ENCODE measurements at places on chromosomes 1 and 21.

- DNase-seq: no peak
Measured at GRCh38 chr1:147177611-147178380, 5.5 kb upstream of the PRKAB2 start.

GRCh38 chr1:186183219-186183618 is 191.8 kb downstream of the TPR start:
- DNase-seq: no peak

DNA sequence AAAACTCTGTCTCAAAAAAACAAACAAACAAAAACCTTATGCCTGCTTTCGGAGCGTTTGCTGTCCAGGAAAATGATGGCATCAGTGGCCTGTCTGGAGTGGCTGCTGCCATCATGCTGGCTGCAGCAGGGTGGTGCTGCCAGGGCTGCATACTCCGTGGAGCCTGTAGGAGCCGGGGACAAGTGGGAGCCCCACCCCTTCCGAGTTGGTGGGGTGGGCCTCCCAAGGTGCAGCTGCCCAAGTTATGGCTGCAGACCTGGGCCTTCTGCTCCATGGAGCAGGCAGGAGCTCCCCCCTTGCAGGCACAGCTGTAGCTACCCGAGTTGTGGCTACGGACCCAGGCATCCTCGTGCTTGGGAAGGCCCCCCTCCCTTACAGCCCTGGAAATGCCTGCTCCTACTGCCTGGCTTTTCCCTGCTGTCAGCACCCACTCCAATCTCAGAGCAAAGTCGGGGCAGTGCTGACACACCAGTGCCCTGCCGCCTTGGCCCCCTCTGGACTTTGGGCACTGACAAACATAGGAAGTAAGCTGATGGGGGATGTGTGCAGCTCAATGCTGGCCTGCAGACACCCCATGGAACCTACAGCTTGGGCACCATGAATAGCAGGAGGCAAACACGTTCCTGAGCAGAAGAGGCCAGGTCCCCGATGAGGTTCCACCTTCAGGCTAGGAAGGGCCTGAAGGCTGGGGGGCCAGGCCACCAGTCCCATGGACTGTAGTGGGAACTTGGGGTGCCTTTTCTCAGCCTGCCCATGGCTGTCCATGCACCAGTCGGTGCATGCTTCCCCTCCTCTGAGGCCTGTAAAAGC is 60.4 kb downstream of the CC2D1B start:
- no peak for DNase-seq

- DNase-seq: no peak
Measured at GRCh38 chr21:44694776-44695175, 2.2 kb upstream of the KRTAP10-12 start.

GRCh38 chr1:221839782-221840395 is 98.0 kb upstream of the DUSP10 start:
- no peak for DNase-seq

GRCh38 chr1:204344665-204345355 is 14.9 kb downstream of the PLEKHA6 start:
- DNase-seq: no peak

- no peak for DNase-seq
Measured at GRCh38 chr1:178308438-178308837, 188.3 kb downstream of the CLEC20A start.

DNA sequence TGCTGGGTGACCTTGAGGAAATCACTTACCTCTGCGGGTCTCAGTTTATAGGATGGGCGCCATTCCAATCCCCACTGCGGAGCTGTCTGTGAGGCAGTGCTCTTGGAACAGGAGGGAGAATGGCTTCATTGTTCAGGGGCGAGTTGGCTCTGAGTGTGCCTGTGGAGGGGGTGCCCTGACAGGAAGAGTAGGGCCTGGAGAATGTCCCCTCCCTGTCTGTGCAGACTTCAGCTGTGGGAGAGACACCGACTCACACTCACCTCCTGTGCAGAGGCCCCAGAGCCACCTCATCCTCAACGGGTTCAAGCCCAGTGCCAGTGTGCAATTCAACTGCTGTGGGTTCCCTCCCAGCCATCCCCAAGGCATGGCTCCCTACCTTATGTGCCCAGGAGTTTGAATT is 17.1 kb downstream of the ADORA1 start:
- no peak for DNase-seq

- DNase-seq: no peak
Measured at GRCh38 chr1:92902406-92902744, 58.9 kb downstream of the DIPK1A start.

DNA sequence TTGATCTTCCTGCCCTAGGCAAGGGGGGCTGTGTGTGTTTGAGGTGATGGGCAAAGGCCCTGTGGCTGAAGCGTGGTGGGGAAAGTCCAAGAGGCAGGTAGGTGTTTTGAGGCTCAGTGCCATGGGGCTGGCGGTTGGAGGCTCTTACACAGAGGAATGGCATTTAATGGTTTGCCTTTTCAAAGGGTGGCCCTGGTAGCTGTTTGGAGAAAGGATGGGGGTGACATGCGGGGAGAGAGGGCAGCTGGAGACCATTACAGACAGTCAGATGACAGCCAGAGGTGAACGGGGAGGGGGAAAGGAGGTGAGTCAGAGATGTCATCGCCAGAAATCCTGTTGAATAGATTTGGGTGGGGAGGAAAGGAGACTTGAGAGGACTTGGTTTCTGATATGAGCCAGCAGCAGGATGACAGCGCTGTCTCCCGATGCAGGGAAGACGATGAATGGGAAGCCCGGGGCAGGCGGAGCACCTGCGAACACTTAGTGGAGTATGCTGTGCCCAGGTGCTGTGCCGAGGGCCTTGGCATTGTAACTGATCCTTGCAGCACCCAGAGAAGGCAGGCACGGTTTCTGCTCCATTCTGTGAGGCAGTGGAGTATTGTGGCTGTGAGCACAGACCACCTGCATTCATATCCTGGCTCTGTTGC is 56.3 kb downstream of the MAN1C1 start:
- DNase-seq: no peak

GRCh38 chr1:213055767-213056166 is 4.7 kb downstream of the RPS6KC1 start:
- no peak for DNase-seq

DNA sequence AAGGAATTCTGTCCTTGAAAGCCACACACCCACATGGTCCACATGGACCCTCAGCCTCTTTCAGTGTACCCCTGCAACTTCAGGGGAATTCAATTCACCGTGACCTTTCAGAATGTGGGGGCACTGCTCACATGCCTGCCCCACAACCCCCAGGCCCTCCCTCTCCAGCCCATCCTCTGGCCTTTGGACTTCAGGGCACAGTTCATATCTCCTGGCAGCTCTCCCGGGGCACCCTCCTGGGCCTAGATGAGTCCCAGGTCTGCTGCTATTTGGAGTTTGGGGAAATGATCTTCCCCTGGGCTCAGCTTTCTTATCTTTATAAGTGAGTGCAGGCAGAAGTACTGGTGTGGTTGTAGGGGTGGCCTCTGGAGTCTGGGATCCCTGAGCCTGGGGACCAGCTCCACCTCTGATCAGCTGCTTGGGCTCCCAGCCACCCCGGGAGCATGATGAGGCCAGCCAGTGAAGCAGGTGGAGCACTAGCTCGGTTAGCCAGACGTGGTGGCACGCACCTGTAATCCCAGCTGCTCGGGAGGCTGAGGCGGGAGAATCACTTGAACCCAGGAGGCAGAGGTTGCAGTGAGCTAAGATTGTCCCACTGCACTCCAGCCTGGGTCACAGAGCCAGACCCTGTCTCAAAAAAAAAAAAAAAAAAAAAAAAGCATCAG is 15.8 kb downstream of the C1orf167 start:
- no peak for DNase-seq

GRCh38 chr1:203282720-203283542 is 22.4 kb upstream of the BTG2 start:
- no peak for DNase-seq

DNA sequence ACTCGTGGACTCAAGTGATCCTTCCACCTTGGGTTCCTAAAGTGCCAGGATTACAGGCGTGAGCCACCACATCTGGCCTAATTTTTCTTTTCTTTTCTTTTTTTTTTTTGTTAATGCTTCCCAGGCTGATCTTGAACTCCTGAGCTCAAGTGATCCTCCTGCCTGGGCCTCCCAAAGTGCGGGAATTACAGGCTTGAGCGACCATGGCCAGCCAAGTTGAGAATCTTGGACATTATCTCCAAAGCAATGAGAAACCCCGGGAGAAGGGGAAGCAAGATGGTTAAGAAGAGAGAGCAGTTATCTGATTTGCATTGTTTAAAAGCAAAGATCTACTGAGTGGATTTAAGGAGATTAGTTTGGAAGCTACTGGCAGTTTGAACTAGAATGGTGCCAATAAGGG is 9.1 kb downstream of the HIPK1 start:
- no peak for DNase-seq

- DNase-seq: no peak
Measured at GRCh38 chr1:178150610-178151009, 56.7 kb downstream of the RASAL2 start.

GRCh38 chr1:20115916-20116315 is 3.4 kb downstream of the PLA2G2D start:
- DNase-seq: no peak

DNA sequence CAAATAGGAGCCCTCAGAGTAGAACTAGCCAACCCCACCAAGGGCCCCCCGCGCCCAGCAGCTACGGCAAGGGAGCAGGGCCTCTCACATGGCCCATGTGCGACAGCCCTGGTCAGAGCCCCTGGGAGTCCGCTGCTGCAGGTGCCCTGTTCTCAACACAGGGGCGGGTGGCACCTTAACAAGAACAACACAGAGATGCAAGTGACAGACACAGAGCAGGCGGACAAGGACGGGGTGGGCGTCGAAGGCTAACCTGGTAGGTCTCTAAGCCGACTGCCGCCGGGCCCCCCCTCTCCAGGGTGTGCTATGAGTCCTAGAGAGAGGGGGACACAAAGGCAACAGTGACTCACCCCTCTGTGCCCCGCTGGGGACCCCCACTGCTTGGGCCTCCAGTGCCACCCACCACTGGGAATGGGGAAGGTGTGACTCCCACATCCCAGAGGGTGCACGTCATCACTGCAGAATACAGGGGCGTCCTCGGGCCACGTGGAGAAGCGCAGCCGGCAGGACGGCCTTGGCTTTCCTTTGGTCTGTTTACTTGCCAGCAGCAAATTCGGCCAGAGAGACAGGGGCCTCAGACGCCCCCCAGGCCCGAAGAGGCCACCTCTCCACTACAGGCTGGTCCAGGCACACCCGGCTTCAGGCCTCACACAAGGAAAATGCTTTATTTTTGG is 44.8 kb downstream of the PRDM15 start:
- no peak for DNase-seq

DNA sequence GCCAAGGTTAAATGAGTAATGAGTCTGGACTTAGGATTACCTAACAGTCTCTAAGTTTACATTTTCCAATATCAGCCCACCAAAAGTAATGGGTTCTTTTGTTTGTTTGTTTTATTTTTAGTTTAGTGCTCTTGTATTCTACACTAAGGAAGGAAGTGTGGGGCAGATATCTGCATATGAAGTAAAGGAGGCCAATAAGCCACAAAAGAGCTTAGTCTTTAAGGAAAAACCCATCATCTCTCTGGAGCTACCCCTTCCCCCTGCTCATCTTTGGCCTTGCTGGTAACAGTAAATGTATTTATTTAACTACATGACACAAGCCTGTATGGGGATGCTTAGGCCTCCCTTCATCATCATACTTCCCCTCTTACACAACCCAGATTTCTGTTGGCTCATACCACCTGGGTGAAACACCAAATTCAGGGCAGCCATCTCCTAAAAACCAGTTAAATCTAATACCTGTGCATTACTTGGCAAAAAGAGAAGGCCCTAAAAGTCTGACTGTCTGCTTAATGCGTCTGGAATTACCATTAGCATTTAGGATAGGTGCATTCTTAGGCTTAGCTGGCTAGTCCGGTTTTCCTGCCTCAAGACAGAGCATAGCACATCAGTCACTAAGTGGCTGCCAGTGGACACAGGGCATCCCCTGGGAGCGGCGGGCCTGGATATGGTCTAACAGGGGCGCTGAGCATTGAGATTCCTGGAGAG is 96.8 kb upstream of the ADGRL2 start:
- no peak for DNase-seq

DNA sequence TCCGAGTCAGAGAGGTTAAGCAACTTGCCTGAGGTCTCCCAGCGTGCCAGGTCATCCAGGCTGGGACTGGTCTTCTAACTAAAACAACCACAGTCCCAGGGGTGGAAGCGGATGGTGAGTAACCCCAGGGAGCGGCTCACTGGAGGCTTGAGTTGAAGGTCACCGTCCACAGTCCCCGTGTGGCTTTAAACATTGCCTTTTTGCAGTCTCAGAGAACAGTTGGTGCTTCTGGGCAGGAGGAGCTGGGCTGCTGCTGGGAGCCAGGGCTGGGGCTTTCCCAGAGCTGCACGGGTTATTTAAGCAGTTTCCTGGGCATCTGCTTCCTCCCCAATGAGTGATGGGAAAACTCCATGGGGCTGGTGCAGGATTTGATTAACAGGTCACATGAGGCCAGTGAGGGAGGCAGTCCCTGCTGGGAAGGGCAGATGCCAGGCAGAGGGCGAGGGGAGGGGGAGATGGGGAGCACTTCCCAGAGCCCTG is 12.3 kb downstream of the ARHGEF10L start:
- no peak for DNase-seq

- no peak for DNase-seq
Measured at GRCh38 chr1:64564891-64565290, 95.0 kb downstream of the CACHD1 start.

- DNase-seq: no peak
Measured at GRCh38 chr1:108130794-108131193, 69.3 kb downstream of the SLC25A24 start.

- no peak for DNase-seq
Measured at GRCh38 chr1:28159680-28160079, 16.8 kb downstream of the PTAFR start.

DNA sequence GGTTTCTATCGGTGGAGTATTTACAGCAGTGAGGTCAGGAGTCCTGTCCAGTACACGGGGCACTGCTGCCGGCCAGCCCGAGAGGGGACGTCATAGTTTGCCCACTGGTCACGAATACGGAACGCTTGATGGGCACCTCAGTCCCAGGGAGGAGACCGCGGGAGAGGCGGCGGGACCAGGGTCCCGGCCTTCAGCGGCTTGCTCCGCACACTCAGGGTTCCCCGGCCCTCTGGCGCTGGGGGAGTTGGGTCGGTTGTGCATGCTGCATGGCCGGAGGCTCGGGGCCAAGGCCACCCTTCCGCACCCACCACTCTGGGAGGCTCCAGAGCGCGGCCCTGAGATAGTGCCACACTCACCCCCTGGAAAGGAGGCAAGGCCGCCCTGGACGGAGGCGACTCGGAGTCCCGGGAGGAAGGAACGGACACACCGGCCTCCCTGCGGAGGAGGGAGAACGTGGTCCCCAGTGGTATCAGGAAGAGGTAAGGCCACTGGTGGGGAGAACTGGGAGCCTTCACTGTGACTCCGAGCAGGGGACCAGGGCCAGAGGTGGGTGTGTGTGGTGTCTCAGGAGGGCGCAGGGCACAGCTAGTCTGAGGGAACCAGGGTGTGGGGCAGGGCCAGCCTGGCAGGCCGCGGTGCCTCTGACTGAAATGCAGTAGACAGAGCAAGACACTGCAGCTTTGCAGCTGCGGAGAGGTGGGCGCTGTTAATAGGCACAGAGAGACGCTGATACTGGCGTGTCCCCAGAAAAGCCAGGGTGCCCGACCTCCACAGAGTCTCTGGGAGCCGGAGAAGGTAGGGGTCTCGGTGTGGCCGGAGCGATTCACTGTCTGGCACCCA is 28.6 kb upstream of the PRSS38 start:
- DNase-seq: no peak

All from left renal cortex interstitium (tissue), 4 donors.